NCI-H526 (cell line): ENCODE measurements at places on chromosomes 12 and 14.

DNA sequence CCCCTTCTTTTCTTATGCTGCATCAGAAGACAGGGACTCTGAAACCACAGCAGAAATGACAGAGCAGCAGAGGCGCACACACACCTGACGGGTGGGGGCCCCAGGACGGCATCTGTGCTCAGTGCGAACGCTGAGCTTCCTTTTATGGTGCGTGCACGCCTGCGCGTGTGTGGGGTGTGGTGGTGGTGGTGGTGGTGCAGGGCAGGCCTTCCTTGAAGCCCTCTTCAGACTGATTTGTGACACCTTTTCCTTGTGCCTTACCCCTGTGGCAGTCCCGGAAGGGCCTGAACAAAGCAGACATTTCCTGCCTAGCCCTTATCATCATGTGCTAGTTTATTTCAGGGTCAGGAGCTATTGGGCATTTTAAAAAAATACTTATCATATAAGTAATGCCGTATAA is 75.7 kb downstream of the TSPAN9 start:
- DNase-seq, result no peak

DNA sequence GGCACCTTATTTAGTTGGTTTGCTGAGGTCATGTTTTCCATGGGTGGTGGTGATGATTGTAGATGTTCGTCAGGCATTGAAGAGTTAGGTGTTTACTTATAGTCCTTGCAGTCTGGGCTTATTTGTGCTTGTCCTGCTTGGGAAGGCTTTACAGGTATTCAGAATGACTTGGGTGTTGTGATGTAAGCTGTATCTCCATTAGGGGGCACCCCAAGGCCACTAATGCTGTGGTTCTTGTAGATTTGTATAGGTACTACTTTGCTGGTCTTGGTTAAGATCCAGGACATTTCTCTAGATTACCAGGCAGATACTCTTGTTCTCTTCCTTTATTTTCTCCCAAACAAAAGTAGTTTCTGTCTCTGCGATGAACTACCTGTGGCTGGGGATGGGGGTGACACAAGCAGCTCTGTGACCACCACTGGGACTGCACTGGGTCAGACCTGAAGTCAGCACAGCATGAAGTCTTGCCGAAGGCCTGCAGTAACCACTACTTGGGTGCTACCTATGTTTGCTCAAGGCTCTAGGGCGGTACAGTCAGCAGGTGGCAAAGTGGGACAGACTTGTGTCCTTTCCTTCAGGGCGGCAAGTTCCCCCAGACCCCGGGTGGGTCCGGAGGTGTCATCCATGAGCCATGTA is 35.8 kb upstream of the FBXO33 start:
- peak; percentile 64 for DNase-seq

GRCh38 chr14:36996133-36996856 is 176.1 kb downstream of the SLC25A21 start:
- no peak for DNase-seq

DNA sequence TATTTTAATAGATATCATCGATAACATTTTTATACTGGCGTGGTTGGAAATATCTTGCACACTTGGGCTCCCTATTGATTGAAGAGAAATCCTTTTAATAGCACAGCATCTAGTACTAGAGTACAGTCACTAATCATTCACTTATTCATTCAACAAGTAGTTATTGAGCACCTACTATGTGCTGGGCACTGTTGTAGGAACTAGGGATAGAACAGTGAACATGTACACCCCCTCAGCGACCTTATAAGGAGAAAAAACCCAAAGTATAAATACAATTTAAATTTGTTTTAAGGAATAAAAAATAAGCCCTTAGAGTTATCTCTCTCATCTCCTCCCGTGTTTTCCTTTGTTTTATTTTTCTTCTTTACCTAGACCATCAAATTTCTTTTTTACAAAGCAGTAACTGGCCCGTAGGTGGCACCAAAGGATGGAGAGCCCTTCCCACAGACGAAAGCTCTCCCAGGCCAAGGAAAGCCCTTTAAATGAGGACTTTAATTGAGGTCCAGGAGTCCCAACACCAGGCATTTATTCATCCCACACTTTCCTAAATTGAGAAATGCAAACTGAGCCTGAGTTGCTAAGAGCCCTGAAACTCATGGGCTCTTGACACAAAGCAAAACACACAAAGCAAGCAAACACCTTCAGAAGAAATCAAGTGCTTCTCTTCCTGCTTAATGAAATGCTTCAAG is 29.0 kb downstream of the PEBP1 start:
- peak; percentile 29 for DNase-seq

- DNase-seq, result no peak
Measured at GRCh38 chr12:1080520-1081223, 89.6 kb downstream of the ERC1 start.

GRCh38 chr12:114123108-114123507 is 157.0 kb upstream of the RBM19 start:
- no peak for DNase-seq

GRCh38 chr14:81390696-81391095 is 9.4 kb downstream of the STON2 start:
- DNase-seq, result no peak

DNA sequence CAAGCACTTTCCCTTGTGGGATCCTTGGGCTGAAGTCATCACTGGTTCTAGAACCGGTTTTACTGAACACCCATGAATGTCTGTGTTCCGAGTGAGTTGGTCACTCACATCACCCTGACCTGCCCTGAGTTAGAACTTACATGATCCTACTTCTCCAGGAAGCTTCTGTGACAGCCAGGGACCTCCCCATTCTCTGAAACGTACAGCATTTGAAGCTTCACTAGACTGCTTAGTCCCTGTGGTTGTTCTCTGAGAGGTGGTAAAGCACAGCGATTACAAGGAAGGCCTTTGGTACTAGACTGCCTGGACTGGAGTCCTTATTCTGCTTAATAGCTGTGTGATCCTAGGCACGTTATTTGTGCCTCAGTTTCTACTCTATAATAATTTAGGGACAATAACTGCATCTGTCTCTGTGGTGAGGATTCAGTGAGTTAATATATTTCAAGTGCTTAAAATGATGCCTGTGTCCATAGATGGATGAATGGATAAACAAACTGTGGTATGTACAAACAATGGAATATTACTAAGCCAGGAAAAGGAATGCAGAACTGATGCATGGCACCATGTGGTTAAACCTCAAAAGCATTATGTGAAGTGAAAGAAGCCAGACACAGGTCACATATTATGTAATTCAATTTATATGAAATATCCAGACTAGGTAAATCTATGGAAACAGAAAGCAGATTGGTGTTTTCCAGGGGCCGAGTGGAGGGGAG is 54.7 kb upstream of the DDX11 start:
- no peak for DNase-seq

- DNase-seq, result no peak
Measured at GRCh38 chr14:21822109-21822508, 148.5 kb upstream of the OR4E1 start.
